ENCODE measurements at places on chromosomes 12 and 14.

- DNase-seq = no peak
Observed at GRCh38 chr14:55624913-55625312, 44.9 kb downstream of the KTN1 start.

GRCh38 chr12:72270246-72270645 lies 1.9 kb upstream of the TRHDE start:
- DNase-seq = no peak

DNA sequence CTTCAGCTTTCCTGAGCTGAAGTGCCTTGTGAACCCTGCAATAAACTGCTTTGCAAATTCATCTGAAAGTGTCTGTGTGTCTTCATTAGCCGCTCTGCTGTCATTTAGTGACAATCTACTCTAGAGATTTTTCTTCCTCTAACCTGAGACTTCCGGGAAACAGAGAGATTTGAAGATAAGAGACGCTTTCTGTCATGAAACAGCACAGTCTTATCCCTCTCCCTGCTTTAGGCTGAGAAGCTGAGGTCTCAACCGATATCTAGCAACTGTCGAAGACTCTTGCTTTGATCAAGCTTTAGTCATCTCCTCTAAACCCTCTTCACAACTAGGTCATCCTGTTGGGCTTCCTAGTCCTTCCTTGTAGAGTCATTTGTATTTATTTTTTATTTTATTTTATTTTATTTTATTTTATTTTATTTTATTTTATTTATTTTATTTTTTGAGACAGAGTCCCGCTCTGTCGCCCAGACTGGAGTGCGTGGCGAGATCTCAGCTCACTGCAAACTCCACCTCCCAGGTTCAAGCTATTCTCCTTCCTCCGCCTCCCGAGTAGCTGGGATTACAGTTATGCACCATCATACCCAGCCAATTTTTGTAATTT lies 1.2 kb downstream of the RNASE2 start:
- no peak for DNase-seq

GRCh38 chr12:117152793-117153775 lies 37.2 kb downstream of the FBXO21 start:
- DNase-seq = no peak

GRCh38 chr14:97361958-97362357 lies 564.8 kb downstream of the VRK1 start:
- no peak for DNase-seq

- DNase-seq = no peak
Observed at GRCh38 chr12:111269718-111270117, 99.2 kb downstream of the PHETA1 start.

DNA sequence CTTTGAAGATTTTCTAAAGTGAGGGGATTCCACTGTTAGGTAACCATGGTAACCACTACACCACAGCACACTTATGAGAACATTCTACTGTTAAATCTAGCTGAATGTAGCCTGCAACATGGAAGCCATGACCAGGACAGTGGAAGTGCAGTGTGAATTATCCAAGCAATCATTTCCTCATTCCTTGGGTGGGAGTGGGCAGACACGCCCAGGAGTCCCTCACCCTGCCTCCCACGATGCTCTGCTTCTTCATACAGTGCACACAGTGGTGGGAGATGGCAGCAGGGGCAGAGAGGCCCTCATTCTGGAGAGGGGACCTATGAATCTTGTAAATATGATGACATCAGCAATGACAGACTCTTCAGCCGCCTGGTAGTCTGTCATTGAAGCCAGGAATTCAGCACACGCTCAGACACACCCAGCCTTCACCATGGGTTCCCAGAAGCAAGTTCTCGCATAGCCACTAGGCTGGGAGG lies 70.1 kb upstream of the HOXC13 start:
- DNase-seq = no peak

GRCh38 chr12:52042706-52043385 lies 8.4 kb upstream of the NR4A1 start:
- DNase-seq = no peak

DNA sequence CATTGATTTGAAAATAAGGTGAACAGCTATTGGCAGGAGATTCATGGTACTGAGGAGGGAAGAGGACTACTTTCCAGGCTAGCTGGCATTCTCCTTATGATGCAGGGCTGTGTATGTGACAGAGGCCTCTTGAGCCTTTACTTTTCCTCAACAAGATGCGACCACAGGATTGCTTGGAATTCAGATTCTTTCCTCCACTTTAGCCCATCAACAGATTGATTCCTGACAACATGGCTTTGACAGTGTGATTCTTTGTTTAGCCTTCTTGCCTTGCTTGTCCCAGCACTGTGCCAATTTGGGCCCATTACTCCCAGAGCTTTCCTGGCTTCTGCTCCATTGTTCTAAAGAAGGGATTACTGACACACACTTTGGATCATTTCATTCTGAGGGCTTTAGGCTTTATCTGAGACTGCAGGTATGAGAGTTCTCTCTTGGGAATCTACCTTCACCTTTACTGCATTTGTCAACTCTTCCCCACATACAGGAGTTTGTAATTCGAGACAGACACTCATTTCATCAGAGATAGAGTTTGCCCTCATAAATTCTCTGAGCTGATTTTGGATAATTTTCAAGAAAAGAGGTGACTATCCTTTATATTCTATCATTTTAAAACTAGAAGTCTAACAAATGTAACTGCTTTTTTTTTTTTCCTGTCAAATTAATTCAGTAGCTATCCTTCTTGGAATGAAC lies 206.4 kb upstream of the GZMB start:
- DNase-seq = no peak

DNA sequence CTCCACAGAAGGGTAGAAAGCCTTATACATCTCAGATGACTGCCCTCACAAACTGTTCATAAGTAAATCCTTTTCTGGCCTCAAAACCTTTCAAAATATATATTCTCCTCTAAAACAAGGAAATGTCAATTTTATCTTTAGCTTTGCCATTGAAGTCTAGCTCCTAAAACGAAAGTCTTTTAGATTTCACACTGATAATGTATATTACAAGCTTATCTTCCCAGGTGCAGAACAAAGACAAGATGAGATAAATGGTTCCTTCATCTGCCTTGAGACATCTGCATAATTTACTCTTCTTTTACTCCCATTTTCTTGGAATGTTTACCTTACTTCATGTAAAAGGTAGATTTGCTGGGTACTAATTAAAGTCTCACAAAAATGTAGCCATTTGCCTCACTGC lies 257.1 kb downstream of the SYT10 start:
- DNase-seq = no peak

- no peak for DNase-seq
Observed at GRCh38 chr12:66011731-66012130, 118.8 kb downstream of the LLPH start.

DNA sequence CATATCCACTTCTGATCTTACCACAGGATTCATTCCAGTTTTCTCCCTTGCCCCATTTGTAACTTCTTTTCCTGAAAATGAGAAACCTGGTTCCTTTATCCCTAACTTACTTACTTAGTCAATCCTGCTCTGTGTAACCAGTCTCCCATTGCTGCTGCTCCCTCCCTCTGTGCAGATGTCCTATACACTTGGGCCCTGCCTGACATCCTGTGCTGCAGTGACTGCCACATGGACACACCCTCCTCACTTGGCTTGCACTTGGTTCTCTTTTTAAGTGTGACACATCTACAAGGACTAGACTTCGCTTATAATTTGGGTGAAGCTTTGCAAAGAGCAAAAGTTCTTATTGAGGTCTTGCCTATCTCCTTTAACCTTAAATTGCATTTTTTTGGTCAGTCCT lies 51.4 kb downstream of the FGD4 start:
- no peak for DNase-seq

GRCh38 chr14:73717711-73718417 lies 3.7 kb upstream of the PNMA1 start:
- DNase-seq = no peak

DNA sequence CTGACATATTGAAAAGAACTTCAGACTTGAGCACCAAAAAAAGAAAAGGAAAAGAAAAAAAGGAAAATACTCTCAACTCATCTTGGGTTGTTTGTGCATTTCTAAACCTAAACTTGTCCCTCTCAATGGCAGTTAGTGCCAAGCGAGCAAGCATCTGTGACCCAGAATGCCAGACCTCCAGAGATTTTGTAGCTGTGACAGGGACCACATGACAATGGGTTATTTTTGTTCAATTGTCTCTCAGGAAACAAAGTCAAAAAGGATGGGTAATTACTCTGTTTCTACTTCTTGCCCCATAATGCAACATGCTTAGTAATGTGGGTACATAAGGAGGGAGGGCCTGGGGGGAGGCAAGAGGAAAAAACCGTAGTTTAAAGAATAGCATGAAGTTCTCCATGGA lies 285.7 kb upstream of the RTL1 start:
- no peak for DNase-seq

- no peak for DNase-seq
Observed at GRCh38 chr14:61593330-61593729, 102.0 kb upstream of the HIF1A start.

Data from GM04504 (cell line).